ENCODE measurements at places on chromosomes 12 and 14.

DNA sequence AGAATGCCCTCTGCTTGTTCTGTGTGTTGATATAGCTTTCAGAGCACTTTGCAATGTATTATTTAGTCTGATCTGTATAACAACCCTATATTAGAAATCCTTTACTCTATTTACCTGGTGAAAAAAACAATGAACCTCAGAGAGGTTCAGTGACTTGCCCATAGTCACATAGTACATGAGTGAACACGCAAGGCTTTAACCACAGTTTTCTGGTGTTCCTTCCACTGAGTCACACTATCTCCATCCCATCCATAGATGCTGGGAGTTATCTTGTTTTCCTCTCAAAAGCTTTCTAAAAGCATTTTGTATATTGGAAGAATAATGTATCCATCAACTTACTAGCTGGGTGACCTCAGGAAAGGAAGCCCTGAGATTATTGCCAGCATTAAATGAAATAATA is 104.5 kb downstream of the NT5DC3 start:
- DNase-seq: no peak

- no peak for DNase-seq
Observed at GRCh38 chr12:6211421-6211869, 11.2 kb downstream of the CD9 start.

GRCh38 chr12:27148791-27149190 is 66.4 kb upstream of the C12orf71 start:
- no peak for DNase-seq

DNA sequence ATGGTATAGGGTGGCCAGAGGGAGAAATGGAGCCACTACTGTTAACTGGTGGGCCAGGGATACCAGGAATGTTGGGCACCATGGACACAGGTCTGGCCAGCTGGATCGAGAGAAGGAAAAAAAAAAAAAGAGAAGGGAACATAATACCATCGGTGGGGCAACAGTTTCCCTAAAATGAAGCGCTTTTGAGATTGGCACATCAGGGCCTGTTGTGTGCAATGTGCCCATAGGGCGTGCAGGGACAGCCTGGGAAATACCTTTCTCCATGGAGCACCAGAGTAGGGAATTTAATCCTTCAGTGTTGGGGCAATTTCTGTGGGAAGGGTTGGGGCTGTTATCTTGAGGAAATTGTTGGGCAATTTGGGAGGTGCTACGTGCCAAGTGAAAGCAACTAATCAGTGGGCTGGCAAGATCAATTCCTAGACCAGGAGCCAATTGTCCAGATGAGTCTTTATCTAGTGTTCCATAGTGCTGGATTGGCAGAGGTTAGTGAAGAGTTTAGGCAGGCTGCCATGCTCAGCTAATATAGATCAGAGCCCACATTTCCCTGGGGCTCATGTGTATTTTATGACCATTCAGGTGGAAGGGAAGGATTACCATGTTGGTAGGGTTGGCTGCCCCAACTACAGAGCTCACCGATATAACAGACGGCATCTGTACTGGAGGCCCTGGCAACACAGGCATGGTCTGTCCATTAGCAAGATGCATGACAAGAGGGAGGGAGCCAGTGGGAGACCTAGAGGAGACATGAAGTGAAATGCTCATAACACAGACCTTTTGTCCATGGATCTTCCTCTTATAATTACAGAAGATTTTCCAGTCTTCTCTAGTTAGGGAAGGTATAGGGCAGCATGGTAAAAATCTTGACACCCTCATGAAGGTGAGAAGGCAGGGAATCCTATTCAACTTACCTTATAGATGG is 25.5 kb upstream of the NPFF start:
- no peak for DNase-seq

- DNase-seq: no peak
Observed at GRCh38 chr12:117832459-117833457, 136.0 kb downstream of the KSR2 start.

GRCh38 chr14:21268617-21269251 is 508 bp downstream of the HNRNPC start:
- no peak for DNase-seq

DNA sequence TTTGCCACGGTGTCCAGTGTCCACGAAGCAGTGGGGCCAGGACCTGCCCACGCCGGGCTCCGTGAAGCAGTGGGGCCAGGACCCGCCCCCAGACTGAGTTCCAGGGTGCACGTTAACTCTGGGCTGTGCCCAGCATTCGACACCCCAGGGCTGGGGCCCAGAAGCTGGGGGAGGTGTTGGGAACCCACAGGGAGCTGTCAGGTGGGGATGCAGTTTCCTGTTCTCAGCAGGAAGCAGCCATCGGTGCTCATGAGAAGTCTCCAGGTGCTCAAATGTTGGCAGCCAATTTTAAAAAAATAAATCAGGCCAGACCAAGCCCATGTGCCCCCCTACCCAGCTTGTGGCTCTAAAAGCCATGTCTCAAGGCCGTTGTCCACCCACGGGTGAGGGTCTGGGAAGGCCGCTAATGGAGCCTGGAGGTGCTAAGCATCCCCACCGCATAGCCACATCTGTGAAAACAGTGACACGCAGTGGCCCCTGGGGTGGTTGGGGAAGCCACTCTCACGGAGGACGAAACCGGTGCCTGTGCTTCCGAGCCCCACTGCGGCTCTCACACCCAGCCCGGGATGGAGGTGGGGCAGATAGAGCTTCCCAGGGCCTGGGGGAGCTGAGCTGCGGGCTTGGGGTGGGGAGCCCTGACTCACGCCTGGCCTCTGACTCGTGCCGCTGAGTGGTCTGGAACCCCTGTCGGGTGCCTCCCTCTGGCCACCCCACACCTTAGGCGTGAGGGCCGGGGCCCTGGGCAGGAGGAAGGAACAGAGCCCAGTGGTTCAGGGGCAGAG is 53.5 kb downstream of the FBRSL1 start:
- no peak for DNase-seq

GRCh38 chr12:121304306-121304705 is 7.8 kb upstream of the CAMKK2 start:
- no peak for DNase-seq

DNA sequence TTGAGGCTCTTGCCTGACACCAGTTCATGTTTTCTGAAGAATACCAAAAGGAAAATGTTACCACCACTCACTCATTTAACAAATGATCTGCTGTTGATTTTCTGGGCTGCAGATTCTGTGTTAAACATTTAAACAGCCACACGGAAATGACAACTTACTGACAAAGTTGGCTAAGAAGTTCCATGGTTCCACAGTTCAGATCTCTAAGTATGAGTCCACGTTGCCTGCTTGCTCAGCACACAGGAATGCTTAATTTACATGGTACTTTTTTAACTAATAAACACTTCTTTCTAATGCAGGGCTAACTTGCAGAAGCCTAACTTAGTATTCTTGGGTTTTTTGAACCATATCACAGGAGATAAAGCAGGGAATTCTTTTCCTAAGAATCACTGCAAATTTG is 34.7 kb downstream of the PTGER2 start:
- DNase-seq: no peak

DNA sequence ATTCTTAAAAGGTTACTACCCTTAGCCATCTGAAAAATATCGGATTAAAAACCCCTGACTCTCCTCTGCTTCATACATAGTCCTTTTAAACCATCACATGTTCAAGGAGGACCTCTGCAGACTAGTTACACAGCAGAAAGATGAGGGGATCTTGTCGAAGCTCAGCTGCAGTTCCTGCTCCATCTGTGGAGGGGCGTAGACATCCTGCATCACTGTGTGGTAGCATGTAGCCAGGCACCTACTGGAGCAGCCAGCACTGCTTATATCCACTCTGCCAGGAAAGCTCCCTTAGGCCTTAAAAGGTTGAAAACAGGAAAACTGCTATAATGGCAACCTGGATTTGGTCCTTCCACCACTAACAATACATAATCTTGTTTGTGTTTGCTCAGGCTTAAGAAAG is 57.6 kb upstream of the STRN3 start:
- no peak for DNase-seq

Data from stimulated activated CD8-positive, alpha-beta memory T cell treated with anti-CD3 and anti-CD28 coated beads, Interleukin-15, amount 100 ng/mL, for 24 hours (primary cell).